ENCODE measurements at places on chromosomes 1 and 21. TPM values are rescaled to one million over a fixed set of nuclear protein-coding genes. Genes with fewer than 3 reads are reported as not detected.

DNA sequence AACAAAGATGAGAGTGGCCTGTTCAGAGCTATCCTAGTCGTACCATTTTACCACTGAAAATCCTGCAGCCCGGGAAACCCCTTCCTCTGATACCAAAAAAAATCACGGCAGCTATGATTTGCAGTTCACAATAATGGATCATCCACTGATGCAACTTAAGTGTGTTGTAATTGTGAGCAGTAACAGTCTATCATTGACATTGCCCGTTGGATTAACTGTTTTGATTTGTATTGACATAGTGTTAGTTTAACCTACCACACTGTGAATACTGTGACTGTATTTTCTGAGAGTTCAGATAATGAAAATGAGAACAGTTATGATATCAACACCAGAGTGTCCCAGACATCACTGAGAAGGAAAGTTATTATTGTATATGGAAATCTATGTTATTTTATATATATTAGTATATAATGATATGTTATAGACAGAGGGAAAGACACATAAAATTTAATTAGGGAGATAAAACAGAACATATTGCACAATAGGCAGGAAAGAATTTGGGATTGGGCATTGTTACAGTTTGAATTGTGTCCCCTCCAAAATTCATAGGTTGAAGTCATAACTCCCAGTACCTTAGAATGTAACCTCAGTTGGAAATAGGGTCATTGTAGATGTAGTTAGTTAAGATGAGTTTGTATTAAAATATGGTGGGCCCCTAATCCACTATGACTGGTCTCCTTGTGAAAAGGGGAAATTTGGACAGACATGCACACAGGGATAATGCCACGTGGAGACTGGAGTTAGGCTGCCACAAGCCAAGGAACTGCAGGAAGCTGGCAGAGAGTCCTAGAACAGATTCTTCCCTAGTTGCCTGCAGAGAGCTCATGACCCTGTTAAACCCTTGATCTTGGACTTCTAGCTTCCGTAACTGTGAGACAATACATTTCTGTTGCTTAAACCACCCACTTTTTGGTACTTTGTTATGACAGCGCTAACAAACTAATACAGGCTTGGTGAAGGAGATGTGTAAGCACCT, 54.4 kb downstream of the TLCD4 start:
- peaks cover 24% of the 10 kb centered on the region for H3K36me3 ChIP-seq
- no peak for DNase-seq
- H3K4me3 ChIP-seq, result no peak overlapping the region
- peaks cover 3% of the 10 kb centered on the region for H3K4me1 ChIP-seq

The S100A1 gene
- total RNA-seq, result not detected

The GBP1 gene
- total RNA-seq, result 52.3 TPM

- no peak overlapping the region for H3K27ac ChIP-seq
- no peaks in the 10 kb centered on the region for H3K36me3 ChIP-seq
- H3K4me3 ChIP-seq, result no peak overlapping the region
- H3K27me3 ChIP-seq, result peaks cover 12% of the 10 kb centered on the region
- DNase-seq, result no peak
- peaks cover 28% of the 10 kb centered on the region for H3K4me1 ChIP-seq
Measured at GRCh38 chr1:230502306-230502705, 76.2 kb upstream of the PGBD5 start.

The TRIM45 gene
- 40.0 TPM for total RNA-seq

Data from mesothelial cell of epicardium (in vitro differentiated cells).